ENCODE measurements at places on chromosomes 2 and 18. TPM values are rescaled to one million over a fixed set of nuclear protein-coding genes. Genes with fewer than 3 reads are reported as not detected.
A peak's percentile ranks its signal among the peaks of the same experiment; 100 is the strongest.

Gene TRIB2
- total RNA-seq: 32.0 TPM

Gene EFR3B
- 2.3 TPM for total RNA-seq

DNA sequence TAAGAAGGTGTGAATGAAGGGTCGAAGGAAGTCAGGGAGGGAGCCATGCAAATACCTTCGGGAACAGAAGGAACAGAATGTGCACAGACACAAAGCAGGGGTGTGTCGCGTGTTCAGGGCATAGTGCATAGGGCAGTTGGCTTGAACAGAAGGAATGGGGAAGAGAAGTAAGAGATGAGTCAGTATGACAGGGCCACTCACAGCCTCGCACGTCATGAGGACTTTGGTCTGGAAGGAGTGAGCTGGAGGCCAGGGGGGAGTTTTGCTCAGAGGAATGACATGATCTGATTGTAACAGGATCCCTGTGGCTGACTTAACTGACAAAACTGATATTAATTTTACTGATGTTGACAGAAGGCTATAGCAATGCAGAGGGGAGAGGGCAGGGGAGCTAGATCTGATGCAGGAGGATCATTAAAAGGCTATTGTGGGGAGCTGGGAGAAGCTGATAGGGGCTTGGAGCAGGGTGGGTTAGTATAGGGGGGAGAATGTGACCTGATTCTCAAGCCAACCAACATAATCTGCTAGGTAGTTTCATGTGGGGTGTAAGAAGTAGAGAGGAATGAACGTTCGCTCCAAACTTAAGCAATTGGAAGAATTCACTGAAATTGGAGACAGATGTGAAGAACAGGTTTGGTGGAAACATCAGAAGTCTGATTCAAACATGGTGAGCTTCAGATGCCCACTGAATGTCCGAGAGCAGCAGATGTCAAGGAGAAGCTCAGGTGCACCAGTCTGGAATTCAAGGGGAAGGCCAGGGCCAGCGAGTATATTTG lies 60.4 kb upstream of the COPS8 start:
- peak; percentile 29 for DNase-seq

DNA sequence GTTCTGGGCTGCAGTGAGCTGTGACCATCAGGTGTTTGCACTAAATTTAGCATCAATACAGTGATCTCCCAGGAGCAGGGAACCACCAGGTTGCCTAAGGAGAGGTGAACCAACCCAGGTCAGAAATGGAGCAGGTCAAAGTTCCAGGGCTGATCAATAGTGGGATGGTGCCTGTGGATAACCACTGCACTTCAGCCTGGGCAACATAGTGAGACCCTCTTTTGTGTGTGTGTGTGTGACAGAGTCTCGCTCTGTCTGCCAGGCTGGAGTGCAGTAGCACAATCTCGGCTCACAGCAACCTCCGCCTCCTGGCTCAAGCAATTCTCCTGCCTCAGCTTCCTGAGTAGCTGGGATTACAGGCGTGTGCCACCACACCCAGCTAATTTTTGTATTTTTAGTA lies 163.7 kb upstream of the SERTAD2 start:
- no peak for DNase-seq

- DNase-seq: peak; percentile 32
Measured at GRCh38 chr2:79511320-79511951, 1.4 kb upstream of the CTNNA2 start.

DNA sequence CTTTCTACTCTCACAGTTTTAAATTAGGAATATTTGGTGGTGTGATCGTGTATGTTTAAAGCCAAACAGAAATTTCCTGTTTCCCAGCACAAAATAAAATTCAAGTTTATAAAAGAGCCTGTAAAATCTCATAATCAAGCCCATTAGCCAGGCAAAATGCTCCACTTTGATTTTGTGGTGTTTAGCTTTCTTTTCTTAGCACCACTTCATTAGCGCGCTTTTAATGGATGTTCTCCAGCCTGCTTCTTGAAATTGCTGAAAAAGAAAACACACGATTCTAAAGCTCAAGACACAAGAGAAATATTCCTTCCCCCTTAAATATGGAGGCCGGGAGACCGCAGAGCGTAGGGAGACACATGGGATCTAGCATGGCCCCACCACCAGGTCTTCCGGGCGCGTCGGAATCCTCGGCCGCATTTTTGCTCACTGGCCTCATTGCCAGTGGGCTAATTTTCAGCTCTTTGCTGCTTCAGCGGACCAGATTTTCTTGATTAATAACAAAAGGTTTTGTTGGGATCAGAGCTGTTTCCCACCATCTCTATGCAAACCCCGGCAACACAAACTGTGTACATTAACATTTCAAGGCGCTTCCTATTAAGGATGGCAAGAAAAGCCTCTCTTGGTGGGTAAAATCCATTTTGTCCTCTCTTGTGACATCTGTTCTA lies 40.4 kb upstream of the ID2 start:
- no peak for DNase-seq

DNA sequence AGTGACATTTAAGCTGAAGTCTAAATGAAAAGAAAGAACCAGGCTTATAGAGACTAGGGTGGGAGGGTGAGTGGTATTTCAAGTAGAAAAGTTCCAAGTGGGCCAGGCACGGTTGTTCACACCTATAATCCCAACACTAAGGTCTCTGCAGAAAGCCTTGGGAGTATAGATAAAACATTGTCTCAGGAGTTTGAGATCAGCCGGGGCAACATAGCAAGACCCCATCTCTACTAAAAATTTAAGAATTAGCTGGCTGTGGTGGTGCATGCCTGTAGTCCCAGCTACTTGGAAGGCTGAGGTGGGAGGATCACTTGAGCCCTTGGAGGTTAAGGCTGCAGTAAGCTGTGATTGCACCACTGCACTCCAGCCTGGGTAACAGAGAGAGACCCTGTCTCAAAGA lies 143.4 kb upstream of the PKDCC start:
- DNase-seq: no peak

Gene RAB6C
- total RNA-seq: 0.34 TPM

Gene LHCGR
- not detected for total RNA-seq

DNA sequence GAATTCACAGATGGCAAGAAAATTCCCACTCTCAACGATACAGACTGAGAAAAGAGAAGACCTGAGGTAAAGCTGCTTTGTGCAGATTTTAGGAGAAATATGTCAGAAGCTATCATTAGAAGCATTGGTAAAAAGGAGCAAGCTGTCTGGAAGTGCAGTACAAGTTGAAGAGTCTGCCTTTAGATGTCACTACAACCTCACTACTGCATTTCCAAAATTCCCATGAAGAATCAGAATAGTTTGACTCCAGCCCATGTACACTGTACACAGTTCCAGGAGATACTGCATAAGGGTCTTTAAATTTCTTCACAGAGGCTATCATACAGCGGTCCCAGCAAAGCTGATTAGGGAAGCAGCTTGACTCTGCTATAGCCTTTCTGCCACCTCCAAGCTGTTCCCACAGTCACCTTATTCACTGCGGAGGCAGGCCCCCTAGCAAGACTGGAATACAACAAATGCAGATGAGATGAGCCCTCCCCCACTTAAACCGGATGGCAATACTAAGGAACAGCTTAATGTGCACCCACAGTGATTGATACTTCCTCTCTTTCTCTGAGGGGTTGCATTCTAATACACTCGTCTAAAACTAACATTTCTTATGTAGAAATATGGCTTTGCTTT lies 527.4 kb downstream of the TMEM182 start:
- no peak for DNase-seq

- DNase-seq: no peak
Measured at GRCh38 chr18:58044370-58045241, 580 bp downstream of the NEDD4L start.

GRCh38 chr18:61579581-61579980 lies 246.4 kb downstream of the CDH20 start:
- no peak for DNase-seq

Gene SCYGR1
- total RNA-seq: not detected

Gene TTN
- under 0.01 TPM for total RNA-seq

GRCh38 chr18:57841568-57841967 lies 38.5 kb upstream of the ATP8B1 start:
- no peak for DNase-seq

Gene KIAA2012
- total RNA-seq: not detected

Gene OTOS
- not detected for total RNA-seq

All from kidney epithelial cell (primary cell).